ENCODE measurements at places on chromosomes 1 and 21.

- no peak for DNase-seq
Measured at GRCh38 chr21:35730325-35730724, 330.0 kb downstream of the SETD4 start.

DNA sequence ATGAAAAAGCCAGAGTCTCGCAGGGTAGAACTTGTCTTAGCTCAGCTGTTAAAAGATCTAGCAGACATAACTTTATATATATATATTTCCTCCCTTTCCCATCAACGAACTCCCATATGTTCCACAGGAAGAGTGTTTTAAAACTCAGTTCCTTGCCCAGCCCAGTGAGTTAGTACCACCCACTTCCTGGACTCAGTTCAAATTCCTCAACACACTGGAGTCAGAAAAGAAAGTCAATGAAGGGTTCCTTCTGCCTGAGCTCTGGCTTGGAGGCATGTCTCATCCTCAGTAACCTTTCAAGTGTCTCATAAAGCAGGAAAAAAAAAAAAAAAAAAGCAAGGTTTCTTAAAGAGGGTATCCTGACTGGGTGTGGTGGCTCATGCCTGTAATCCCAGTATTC, 15.6 kb downstream of the TPM3 start:
- no peak for DNase-seq

GRCh38 chr1:207304710-207305488, 16.6 kb upstream of the CD55 start:
- DNase-seq: no peak

DNA sequence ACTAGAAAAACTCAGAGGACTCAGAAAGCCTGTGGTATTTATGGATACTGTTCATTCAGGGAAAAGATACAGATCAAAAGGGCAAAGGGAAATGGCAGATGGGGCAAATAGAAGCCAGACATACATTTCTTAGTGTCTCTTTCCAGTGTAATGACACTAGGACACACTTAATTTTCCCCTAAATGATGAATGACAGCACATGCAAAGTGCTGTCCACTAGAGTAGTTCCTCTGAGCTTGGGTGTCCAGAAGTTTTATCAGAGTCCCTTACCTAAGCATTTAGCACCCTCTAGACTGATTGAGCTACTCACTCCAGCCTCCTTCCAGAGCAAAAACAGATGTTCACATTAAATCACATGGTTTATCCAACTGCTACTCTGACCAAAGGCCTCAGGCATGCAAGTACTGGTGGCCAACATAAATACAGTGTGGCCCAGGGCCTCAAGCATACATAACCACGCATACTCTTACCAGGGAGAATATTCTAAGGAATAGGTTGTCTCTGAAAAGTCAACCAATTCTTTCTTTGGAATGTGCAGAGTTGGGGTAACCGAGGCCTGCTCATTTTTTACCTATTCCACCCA, 166.9 kb downstream of the NCAM2 start:
- DNase-seq: no peak

- DNase-seq: no peak
Measured at GRCh38 chr1:107874221-107874620, 90.8 kb downstream of the VAV3 start.

DNA sequence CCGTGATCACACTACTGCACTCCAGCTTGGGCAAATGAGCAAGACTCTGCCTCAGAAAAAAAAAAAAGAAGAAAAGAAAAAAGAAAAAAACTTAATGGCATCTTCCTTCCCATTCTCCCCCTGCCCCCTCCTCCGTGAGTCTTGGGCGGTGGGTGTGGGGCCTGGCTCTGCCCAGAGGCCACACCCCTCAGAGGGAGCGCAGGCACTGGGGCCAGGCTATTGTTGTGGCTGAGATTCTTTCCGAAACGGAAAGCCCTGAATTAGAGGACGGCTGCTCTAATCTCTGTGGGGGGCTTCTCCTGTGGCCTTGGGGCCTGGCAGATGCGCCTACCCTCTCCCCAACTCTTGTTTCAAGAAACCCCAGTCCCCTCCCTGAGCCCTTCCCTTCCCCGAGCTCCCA, 4.1 kb upstream of the FAM110D start:
- no peak for DNase-seq

DNA sequence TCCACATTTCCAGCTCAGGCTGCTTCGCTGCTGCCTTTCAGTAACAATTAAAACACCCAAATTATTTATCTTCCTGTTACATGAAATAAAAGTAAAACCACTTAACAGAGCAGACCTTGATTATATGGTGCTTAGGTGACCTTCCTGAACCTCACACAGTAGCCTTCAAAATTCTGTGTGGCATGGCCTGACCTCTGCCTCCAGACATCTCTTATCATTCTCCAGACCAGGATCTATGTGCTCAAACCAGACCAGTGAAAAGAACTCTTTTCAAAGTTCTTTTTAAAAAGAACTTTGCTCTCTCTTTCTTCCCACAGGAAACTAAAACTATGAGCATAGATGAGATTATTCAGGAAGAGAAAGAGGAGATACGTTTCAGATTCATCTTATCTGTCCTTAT, 37.8 kb downstream of the KIAA0319L start:
- DNase-seq: no peak

DNA sequence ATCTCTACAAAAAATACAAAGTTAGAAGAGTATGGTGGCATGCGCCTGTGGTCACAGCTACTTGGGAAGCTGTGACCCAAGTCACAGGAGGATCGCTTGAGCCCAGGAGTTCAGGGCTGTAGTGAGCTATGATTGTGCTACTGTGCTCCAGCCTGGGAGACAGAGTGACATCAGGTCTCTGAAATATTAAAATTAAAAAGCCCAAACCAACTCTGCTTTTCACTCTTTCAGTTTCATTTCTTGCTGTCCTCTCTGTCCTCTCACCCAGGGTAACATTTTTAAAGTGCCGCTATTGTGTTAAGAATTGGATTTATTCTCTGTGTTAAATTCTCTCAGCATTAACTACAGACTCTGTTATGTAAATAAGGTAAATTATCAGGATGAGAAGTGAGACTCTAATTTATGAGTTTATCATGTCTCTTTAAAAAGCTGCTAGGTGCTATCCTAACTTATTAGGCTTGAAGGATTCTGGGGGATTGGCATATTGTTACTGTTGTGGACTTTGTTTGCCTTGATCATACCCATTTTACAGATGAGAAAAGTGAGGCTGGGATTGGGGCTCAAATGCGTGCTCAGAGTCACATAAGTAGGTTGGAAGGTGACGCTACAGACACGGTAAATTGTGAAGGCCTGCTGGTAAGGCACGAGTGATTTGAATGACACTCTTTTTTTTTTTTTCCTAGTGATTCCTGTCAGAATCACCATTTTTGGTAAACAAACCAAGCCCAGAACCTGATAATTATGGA, 46.5 kb downstream of the B3GALT5 start:
- DNase-seq: no peak

DNA sequence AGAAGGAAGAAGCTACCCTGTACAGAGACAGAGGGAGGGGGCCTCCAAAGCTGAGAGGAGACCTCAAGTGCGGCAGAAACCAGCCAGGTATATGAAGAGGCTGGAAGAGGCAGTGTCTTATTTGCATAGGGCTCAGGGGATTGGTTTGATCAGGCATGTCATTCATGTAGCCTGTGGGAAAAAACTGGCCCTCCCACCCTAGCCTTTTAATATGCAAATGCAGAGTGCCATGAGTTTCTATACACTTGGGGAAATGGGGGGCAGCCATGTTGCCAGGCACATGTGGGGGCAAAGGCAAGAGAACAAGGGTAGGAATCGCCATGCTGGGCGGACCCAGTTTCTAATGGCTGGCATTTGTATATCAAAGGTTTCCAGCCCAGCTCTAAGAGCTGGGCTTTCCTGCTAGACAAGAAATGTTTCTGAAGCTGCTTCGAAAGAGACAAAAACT, 172.7 kb downstream of the RASAL2 start:
- DNase-seq: no peak

- DNase-seq: no peak
Measured at GRCh38 chr1:91078859-91079258, 57.0 kb upstream of the ZNF644 start.

GRCh38 chr1:47460456-47460855, 22.6 kb downstream of the FOXD2 start:
- no peak for DNase-seq
